Activated CD4-positive, alpha-beta memory T cell treated with anti-CD3 and anti-CD28 coated beads, Interleukin-2, amount 10 ng/mL, durations not matched to agents 7 days and 5 days (primary cell): ENCODE measurements at places on chromosomes 12 and 14. TPM values are rescaled to one million over a fixed set of nuclear protein-coding genes. Genes with fewer than 3 reads are reported as not detected.

GRCh38 chr12:132314516-132315233 lies 14.7 kb downstream of the GALNT9 start:
- no peak overlapping the region for H3K4me3 ChIP-seq
- no peaks in the 10 kb centered on the region for H3K4me1 ChIP-seq
- H3K27me3 ChIP-seq, result no peaks in the 10 kb centered on the region
- DNase-seq, result no peak
- H3K36me3 ChIP-seq, result no peaks in the 10 kb centered on the region
- H3K27ac ChIP-seq, result no peak overlapping the region

NANOG gene
- not detected for total RNA-seq

GRCh38 chr14:90599748-90600507 lies 203.1 kb downstream of the CALM1 start:
- no peak overlapping the region for H3K27ac ChIP-seq
- no peaks in the 10 kb centered on the region for H3K4me1 ChIP-seq
- H3K4me3 ChIP-seq, result no peak overlapping the region
- no peak for DNase-seq

DNA sequence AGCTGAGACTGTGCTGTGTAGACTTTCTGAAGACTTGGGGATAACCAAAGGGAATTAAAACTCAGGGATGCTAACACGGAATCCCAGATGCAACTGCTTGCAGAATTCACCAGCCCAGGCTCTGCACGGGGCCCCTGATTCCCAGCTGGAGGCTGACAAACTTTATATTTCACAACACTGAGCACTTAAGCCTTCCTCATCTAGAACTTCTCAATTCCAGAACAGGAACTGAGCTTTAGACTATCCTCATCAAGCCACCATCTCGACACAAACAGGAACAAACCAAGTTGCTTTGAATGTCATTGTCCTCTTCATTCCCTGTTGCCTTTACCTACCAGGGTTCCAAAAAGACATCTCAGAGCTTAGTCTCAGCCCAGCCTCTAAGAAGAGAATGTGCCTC lies 22.2 kb downstream of the CCDC63 start:
- H3K4me3 ChIP-seq, result no peak overlapping the region
- H3K27me3 ChIP-seq, result peaks cover 13% of the 10 kb centered on the region
- H3K4me1 ChIP-seq, result no peaks in the 10 kb centered on the region
- no peak overlapping the region for H3K27ac ChIP-seq
- DNase-seq, result no peak

- no peaks in the 10 kb centered on the region for H3K27me3 ChIP-seq
- H3K36me3 ChIP-seq, result peaks cover 14% of the 10 kb centered on the region
- no peak for DNase-seq
- H3K27ac ChIP-seq, result no peak overlapping the region
- H3K4me3 ChIP-seq, result no peak overlapping the region
These were observed 16.7 kb downstream of the OSBPL8 start for GRCh38 chr12:76542908-76543307.

DNA sequence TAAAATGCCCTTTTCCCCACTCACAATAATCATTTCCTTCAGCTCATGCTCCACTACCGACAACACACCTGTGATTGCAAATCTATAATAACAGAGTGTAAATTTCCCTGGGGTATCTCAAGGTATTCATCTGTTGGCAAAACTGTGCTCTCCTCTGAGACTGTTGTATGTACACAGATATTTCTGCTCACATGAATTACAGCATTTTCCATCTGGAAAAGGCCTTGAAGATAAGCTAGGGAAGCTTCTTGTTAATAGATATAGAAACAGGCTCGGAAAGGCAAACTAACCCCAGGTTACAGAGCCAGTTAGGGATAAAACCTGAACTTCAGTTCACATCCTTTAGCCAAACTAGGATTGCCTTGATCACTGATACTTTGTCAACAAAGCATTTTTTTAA lies 210.4 kb upstream of the KRR1 start:
- no peak for DNase-seq
- no peak overlapping the region for H3K27ac ChIP-seq

OVCH1 gene
- not detected for total RNA-seq
